ENCODE measurements at places on chromosomes 12 and 14.

DNA sequence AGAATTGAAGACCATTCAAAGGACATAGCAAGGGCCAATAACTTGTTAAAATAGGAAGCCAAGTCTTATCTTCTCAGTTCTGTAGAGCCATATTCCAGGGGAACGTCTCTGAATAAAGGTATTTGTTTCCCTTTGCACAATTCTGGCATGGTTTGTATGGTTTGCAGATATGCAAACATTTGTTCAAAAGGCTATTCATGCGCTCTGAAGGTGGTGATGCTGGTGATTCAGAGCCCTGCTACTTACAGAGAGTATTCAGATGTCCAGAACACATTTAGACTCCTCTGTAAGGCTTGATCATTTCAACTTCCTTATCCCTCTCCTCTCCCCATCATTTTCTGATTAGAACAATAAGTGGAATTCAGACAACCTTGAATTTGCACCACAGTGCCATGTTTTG is 35.9 kb downstream of the SLC4A8 start:
- DNase-seq: no peak

- DNase-seq: no peak
Measured at GRCh38 chr14:68168460-68169109, 349.0 kb downstream of the RAD51B start.

DNA sequence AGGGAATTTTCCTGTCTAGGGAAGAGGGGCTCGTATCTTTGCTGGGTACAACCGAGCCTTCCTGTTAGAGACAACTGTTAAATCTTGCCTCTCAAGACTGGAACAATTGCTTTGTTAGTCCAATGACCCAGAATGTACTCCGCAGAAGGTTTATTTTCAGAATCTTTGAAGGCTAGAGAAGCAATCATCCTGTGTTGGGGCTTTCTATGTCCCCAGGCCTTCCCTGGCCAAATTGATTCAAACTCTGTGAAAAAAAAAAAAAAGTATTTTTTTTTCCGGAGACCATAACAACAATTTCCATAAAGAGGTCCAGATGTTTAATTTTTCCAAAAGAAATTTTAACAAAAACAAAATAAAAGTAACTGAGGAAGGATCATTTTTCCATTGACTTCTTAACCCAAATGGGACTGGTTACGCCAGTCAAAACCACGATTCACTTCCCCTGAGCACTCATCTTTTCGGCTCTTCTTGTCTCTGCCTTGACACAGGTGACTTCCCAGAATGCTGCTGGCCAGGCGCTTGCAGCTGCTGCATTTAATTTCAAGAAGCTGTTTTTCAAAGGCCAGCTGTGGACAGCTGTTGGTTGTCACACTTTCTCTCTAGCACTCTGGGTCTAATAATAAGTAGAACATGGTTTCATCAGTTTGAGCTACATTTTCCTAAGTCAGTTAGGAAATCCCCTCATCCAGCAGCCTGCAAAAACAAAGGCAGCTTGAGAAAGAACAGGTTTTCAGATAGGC is 81.6 kb upstream of the MANSC4 start:
- DNase-seq: peak; percentile 53

GRCh38 chr12:102702447-102703114 is 214.5 kb downstream of the PAH start:
- peak; percentile 28 for DNase-seq

- no peak for DNase-seq
Measured at GRCh38 chr12:83920821-83921547, 991.6 kb downstream of the SLC6A15 start.

GRCh38 chr12:122460641-122461040 is 38.2 kb upstream of the CLIP1 start:
- no peak for DNase-seq

DNA sequence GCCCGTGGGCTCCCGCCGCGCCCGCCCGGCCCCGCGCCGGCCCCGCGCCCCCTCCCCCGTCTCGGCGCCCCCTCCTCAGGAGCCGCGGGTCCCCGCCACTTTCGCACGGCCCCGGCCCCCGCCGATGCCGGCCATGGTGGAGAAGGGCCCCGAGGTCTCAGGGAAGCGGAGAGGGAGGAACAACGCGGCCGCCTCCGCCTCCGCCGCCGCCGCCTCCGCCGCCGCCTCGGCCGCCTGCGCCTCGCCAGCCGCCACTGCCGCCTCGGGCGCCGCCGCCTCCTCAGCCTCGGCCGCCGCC is 263 bp downstream of the RCOR1 start:
- no peak for DNase-seq

GRCh38 chr14:60171690-60172089 is 6.5 kb upstream of the DHRS7 start:
- DNase-seq: no peak
